ENCODE measurements at places on chromosomes 12 and 14.

GRCh38 chr12:105334001-105334400 is 3.5 kb downstream of the C12orf75 start:
- DNase-seq: no peak

DNA sequence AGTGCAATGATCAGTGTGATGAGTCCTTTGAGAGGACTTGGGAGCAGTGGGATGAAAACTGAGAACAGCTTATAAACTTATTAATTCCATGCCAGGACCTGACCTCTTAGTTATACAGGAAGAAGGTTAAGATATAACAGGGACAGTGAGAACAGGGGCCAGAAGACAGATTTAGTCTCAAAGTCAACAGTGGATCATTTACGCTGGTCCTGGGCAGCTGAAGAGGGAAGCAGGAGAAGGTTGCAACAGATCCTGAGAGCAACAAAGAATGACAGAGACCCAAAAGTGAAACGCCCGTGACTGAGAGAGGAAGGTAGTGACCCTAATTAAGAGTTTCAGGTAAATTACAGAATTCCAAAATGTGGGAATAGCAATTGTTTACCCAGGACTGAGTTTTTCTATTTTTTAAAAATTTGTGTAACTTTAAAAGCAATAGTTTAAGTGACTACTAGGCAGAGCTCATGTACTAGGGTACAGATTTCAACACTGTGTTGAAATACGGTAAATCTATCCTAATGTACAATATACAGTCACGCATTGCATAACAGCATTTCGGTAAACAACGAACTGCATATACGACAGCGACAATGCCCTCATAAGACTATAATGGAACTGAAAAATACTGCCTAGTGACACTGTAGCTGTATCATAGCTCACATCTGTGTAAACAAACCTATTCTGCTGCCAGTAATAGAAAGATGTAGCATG is 77.7 kb upstream of the GNPNAT1 start:
- no peak for DNase-seq

- no peak for DNase-seq
Measured at GRCh38 chr14:53619691-53620231, 336.9 kb downstream of the BMP4 start.

- no peak for DNase-seq
Measured at GRCh38 chr12:92271341-92271740, 125.7 kb upstream of the BTG1 start.

GRCh38 chr14:32468955-32469354 is 139.9 kb downstream of the AKAP6 start:
- DNase-seq: no peak

- DNase-seq: no peak
Measured at GRCh38 chr14:34978444-34978843, 4.3 kb upstream of the SRP54 start.

GRCh38 chr14:23358042-23358441 is 5.4 kb upstream of the SLC22A17 start:
- no peak for DNase-seq

- DNase-seq: no peak
Measured at GRCh38 chr12:130337488-130338303, at the start of gene PIWIL1. Gene PIWIL1, plus strand, starts transcription at chr12:130337887. Its CDS starts 4,705 bp downstream, at chr12:130342592.

All from vagina (tissue), 2 donors.